ENCODE measurements at places on chromosomes 5 and 9.

DNA sequence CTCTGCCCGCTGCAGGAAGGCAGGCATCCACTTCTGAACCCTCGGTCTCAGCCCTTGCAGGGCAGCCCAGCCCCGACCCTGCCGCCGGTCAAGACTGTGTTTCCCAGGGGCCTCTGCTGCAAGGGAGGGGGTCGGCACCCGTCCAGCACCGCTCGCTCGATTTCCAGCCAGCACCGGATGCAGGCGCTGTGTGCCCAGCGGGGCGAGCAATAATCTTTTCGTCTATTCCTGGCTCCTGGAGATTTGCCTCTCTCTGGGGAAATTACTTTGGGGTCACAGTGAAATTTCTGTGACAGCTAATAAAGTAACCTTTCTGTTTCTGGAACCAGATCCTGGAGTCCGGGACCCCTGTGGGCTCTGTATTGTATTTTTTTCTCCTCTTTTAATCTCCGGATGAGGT is 155.3 kb downstream of the COL23A1 start:
- DNase-seq = peak; percentile 33

GRCh38 chr5:20286512-20286911 is 298.5 kb upstream of the CDH18 start:
- DNase-seq = no peak

- DNase-seq = no peak
Observed at GRCh38 chr9:137057545-137057944, 3.7 kb upstream of the ENTPD2 start.

- DNase-seq = no peak
Observed at GRCh38 chr5:74233571-74233970, 407.0 kb downstream of the ENC1 start.

GRCh38 chr5:44933686-44934085 is 124.9 kb downstream of the MRPS30 start:
- DNase-seq = no peak

GRCh38 chr9:86525182-86525581 is 171.0 kb upstream of the TUT7 start:
- no peak for DNase-seq

DNA sequence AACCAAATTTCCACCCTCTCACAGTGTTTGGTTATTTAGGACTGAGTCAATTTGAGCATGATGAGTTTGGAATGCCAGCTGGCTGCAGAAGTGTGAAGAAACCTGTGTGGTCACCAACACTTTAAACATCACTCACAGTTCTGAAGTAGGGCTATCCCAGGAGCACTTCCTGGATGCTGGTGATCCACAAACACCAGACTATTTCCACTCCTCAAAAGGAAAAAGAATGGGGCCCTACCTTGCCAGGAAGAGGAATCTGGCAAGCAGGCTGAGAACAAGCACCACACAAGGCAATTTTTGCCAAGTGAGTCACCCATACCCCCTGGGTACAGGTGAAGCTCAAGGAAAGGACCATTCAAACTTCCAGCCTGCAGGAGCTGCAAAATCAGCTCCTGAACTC is 294.2 kb upstream of the PTGER4 start:
- DNase-seq = no peak

DNA sequence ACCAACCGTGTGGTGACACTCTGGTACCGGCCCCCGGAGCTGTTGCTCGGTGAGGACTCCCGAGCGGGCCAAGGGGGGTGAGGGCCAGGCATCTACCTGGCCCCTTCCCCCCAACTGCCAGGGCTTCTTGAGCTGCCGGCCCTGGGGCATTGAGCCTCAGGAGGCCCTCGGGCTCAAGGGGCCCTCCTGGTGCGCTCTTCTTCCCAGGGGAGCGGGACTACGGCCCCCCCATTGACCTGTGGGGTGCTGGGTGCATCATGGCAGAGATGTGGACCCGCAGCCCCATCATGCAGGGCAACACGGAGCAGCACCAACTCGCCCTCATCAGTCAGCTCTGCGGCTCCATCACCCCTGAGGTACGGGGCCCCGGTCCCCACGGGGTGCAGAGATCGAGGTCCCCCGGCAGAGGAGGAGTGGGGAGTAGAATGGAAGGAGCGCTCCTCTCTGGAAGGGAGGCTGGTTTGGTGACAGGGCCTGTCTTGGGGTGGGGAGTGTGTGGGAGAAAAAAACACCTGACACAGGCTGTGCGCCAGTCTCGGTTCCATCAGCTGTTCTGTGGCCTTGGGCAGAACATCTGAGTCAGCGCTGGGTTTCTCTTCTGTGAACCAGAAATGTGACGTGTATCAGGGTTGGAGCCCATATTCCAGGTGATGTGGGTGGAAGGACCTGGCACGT is 2.6 kb downstream of the CDK9 start:
- no peak for DNase-seq

DNA sequence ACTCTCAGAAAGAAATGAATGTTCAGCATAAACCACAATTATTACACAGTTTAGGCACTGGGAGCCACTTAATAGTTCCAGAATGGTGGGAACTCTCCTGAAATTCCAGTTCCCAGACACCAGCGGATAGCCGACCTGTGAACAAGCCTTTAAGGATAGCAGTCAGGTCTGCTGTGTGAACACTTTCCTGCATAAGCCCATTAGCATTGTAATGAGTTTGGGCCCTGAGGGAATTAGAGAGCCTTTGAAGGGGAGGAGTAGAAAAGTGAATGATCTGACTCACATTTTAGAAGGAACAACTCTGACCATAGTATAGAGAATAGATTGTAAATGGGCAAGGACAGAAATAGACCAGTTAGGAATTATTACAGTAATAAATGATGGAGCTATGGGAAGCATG is 189.1 kb downstream of the ADGRV1 start:
- DNase-seq = no peak

DNA sequence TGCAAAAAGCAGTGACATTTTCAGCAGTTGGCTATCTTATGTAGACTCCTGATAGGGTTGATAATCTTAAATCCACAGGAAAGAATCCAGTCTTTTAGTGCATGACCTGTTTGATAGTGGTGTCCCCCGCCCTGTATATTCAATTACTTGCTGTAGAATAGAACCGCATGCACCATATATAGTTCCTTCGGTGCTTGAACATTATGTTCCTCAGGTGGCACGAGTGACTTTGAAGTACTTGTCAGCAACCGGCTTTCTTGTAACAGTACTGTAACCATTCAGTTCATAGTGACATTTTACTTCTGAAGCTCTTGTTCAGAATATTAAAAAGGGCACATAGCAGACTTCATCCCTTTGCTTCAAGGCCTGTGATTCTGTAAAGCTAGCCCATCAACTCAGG is 163.2 kb upstream of the KLF9 start:
- no peak for DNase-seq

DNA sequence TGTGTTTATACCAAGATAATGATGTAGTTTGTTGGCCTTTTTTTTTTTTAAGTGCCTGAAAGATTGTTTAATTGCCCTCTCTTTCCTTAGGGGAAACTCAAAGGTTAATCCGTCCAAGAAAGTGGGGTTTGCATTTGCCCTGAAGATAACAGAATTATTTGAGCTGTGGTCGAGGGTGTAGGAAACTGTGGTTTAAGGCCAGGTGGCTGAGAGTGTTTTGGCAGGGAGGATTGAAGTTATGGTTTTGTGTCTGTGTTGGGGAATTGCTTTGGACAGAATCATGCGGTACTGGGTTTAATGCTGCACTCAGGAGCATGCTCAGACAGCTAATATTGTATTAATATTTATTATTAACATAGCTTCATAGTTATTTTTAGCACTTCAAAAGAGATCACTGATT is 509.8 kb downstream of the EBF1 start:
- DNase-seq = no peak

DNA sequence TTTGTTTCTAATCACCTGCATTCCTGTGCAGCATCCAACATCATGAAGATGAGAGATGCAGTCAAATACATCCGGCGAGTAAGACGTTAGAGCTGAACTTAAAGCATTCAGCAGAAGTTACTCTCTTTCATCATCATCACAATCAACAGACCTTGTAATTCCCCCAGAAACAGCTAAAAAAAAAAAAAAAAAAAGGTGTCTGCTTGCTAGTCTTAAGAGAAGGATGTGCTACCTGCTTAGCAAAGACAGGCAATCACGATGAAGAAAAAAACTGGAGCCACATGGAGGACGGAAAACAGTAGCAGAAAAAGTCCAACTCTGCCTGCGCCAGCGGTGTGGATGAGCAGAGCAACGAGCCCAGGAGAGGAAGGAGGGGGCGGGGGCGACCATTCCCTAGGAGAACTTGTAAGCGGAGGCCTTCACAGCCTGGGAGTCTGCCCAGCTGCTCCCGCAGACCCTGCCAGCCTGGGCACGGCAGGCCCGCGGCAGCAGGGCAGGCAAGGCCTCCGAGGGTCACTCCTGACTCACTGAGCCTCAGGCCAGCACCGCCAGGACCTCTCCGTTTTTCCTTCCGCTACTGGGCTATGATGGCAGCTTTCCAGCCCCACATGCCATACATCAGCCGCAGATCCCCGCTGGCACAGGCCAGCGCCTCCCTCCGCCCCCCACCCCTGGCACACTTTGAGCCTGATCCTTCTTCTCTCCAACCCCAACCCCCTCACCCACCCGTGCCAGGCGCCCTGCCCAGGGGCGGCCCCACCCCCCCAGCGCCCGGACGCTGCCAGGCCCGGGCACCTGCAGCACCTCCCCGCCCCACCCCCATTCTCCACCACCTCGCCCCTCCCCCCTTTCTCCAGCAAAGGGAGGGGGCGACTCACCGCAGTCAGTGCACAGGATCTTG is 1.4 kb downstream of the NRG2 start:
- DNase-seq = peak; percentile 76

DNA sequence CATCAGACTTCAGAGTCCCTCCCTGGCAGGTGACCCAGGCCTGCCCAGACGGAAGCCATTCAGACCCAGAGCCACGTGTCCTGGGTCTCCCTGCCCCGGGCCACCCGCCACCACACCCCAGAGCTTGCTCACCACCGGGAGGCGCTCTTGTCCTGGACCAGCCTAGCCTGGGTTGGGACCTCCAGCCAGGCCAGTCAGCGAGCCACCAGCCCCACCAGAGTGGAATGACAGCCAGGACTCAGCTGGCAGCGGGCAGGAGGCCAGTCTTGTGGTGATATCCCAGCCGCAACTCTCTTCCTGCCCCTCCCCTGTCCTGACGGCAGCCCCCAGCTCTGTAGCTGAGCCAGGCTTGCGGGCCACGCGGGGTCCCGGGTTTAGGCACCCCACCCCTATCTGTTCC is 1.7 kb upstream of the PTGDS start:
- peak; percentile 83 for DNase-seq

GRCh38 chr5:58786711-58787303 is 203.9 kb downstream of the RAB3C start:
- no peak for DNase-seq

Data from lung microvascular endothelial cell (primary cell).